Thoracic aorta (tissue), 2 donors: ENCODE measurements at places on chromosomes 1 and 21.

GRCh38 chr1:206753141-206753540 is 17.4 kb upstream of the IL19 start:
- DNase-seq: no peak

- DNase-seq: no peak
These were observed 24.5 kb upstream of the TARDBP start for GRCh38 chr1:10987840-10988417.

DNA sequence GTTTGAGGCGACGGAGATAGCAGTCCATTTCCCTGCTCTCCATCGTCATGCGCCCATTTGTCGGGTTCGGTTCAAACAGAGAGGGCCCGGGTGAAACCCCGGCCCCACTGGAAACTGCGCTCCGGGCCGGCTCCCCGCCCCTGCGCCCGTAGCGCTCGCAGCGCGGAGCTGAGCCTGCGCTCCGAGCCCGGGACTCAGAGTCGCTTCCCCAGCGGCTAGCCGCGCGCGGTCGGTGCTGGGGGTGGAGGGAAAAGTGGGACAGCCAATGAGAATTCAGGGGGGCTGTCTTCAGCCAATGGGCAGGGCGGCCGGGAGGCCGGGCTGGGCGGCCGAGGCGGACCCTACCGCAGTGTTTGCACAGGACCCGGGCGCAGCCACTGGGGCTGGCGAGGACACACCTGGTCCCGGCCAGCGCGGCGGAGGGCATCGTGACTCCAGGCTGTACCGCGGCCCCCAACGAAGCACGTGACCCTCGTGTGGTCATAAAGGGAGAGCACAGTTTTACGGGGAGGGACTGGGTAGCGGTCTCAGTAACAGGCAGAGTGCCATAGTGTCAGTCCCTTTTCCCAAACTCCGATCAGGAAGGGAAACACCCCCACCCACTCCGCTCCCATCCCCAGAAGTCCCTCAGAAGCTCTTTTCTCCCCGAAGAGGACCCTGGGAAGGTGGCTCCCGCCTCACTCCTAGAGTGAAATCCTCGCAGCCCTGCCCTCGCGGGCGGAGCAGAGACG is at the start of gene INKA2:
TSS of gene INKA2 (minus strand) at position 202 of the 731 bp plus-strand sequence. CDS start at position 49, 153 bp downstream.
- DNase-seq: no peak

DNA sequence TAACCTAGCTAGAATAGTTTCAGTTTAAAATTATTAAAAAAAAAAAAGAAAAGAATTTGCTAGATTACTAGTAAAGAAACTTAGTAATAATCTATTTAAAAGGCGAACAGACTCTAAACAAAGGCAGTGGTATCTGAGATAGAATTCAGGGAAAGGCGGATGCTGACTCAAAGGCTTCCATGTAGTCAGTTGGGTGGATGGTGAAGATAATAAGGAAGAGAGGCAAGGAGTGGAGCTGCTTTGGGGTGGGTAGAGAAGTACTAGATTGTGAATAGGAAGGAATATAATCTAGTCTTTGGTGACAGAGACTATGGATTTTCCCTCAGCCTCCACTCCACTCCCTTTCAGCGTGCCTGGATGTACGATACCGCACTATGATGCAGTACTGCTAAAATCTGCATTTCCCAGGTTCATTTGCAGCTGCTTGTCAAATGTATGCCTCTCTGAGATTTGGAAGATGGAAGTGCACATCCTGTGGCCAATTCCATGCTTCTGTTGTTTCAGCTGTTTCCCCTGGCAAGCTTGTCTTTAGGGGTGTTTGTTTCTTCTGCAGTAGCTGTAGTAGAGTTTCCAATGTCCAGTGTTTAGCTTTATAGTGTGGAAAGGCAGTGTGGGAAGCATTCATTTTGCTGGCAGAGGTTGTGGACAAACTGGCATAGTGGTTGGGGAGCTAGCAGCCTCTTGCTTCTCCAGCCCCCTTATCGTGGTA is 184.6 kb upstream of the NRIP1 start:
- no peak for DNase-seq

GRCh38 chr1:94456736-94457135 is 38.5 kb downstream of the ABCD3 start:
- DNase-seq: no peak

GRCh38 chr1:58870298-58870676 is 86.4 kb upstream of the JUN start:
- no peak for DNase-seq

- DNase-seq: no peak
These were observed 5.9 kb downstream of the HMGN2 start for GRCh38 chr1:26478159-26478558.

GRCh38 chr21:45938811-45939520 is 42.6 kb upstream of the COL6A1 start:
- no peak for DNase-seq

DNA sequence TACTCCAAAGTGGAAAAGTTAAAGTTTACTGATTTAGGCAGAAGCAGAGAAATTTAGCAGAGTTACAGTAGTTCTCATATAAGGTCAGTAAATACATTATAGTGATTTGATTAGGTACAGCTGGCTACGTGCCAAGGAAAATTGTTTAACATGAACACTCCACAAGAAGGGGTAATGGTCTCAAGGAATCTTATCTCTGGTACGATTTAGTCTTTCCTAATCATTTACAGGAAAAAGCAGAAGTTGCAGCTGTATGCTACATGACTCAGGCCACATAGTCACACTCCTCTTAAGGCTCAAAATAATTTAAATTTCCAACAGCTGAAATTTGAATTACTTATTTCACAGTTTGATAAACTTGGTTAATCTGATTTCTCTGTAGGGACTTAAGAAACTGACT is 36.9 kb upstream of the OR2B11 start:
- DNase-seq: no peak

GRCh38 chr1:237705462-237705861 is 185.3 kb downstream of the ZP4 start:
- DNase-seq: no peak

- no peak for DNase-seq
These were observed 30.0 kb upstream of the RBM15 start for GRCh38 chr1:110309139-110309538.

GRCh38 chr1:100383743-100384405 is 31.6 kb downstream of the CDC14A start:
- DNase-seq: no peak

DNA sequence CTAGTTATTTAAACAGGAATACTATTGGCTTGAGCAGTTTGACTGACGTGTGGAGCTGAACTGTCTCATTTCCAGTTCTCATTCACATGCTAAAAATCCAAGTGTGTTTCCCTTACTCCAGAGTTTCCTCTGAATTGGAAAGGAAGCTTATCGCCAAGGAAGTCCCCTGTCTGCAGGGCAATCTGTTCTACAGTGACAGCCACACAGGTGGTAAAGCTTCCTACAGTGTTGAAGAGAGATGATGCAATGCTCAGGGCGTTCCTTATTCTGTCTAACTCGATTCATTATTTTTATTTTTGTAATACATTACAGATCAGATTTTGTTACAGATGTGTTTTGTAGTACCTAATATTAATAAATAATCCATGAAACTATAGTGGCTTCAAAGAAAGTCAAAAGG is 41.3 kb downstream of the ADAMTS5 start:
- no peak for DNase-seq
